ENCODE measurements at places on chromosomes 12 and 14.

- no peak for DNase-seq
Measured at GRCh38 chr14:40581264-40581663, 1025.4 kb upstream of the LRFN5 start.

DNA sequence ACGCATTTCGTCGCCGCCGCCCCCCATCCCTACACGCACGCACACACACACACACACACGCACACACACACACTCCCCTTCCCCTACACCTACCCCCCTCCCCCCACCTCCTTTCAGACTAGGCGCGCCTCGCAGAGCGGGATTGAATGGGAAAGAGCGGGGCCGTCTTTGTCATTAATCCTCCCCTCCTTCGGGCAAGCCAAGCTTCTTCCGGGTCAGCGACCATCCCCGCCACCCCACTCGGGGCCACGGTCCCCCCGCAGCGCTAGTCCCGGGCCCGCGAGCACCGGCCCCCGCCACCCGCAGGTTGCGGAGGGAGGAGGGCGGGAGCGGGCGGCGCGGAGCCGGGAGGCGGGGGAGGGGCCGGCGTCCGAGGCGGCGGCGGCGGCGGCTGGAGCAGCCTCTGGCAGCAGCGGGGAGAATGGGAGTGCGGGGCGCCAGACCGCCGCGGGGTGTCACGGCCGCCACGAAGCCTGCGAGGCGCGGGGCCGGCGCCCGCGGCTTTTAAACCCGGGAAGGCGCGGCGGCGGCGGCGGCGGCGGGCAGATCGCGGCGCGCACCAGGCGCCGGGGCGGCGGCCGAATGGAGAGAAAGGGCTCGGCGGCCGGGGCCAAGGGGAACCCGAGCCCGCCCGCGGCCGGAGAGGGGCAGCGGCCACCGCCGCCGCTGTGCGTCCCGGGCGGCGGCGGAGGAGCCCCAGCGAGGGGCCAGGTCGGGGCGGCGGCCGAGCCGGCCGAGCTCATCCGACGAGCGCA, at the start of gene TTC9:
Gene TTC9 (plus strand): TSS at position 369 of the 755 bp plus-strand sequence. CDS start 214 bp downstream, at position 583.
- DNase-seq, result no peak

GRCh38 chr12:76143343-76144244, 59.1 kb upstream of the NAP1L1 start:
- no peak for DNase-seq

DNA sequence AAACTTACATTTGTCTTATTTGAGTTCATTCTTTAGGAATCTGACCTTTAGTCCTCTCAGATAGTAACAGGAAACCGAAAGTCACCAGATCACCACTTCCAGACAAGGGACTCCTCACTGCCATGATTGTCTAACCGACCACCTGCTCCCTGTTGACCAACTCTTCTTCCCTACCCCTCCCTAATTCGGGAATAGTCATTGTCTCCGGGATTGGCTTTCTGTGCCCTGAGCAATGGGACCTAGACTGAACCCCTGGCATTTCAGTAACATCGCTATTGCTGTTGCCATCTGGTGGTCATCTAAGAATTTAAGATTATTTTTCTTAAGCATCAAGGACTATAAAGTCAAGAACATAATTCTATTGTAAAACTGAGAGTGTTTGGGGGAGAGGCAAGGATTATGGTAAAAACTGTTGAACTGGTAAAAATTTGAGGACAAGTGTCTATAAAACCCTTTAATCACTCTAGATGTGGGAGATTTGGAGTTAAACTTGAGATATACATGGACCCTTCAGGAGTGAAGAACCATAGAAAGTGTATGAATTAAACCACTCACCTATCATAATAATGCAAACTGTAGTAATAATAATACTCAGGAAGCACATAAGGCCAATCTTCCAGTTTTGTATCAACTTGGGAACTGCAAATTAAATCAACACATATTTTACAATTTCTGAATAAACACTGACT, 6.3 kb downstream of the CLEC2A start:
- peak; percentile 56 for DNase-seq

Measured in inflammatory macrophage treated with lipopolysaccharide for 4 hours (primary cell).